Activated CD8-positive, alpha-beta memory T cell treated with anti-CD3 and anti-CD28 coated beads, Interleukin-2, amount 10 ng/mL, durations not matched to agents 7 days and 5 days (primary cell): ENCODE measurements at places on chromosomes 6 and 20. TPM values are rescaled to one million over a fixed set of nuclear protein-coding genes. Genes with fewer than 3 reads are reported as not detected.

GRCh38 chr20:61457725-61458124 is 205.7 kb downstream of the CDH4 start:
- no peak for DNase-seq
- H3K4me1 ChIP-seq = no peaks in the 10 kb centered on the region
- H3K4me3 ChIP-seq = no peak overlapping the region
- H3K27ac ChIP-seq = no peak overlapping the region

IL17F gene
- total RNA-seq = not detected

DNA sequence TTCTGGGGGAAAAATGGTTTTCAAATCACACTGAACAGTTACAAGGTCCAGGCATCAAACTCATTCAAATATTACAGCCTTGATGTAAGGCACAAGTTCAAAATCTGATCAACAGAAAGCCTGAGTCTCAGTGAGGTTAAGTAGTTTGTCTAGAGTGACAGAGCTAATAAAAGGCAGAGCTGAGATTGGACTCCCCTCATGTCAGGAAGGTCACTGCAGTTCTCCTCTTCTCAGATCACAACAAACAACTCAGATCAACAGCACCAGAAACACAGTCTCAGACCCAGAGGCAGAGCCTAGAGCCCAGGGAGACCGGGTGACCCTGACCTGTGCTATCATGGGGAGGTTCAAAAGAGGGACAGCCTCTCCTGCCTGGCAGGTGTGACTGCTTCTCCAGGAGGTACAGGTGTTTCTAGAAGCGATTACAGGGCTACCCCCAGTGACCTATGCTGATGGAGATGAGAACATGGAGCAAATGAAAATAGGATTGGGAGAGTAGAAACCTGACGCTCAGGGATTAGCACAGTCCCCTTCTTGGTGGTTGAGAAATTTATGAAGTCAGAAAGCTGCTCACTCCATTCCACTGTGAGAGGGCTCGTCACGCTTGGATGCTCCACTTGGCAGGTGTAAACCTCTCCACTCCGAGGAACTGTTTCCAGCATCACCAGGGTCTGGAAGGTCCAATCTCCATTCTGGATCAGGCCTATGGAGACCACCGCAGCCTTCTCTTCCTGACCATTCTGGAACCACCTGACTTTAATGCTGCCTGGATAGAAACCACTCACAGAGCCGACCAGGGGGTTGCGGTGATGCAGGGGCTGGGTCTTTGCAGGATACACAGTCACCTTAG is 24.3 kb upstream of the HLA-DRB5 start:
- H3K36me3 ChIP-seq = peaks cover 7% of the 10 kb centered on the region
- H3K4me3 ChIP-seq = no peak overlapping the region
- peaks cover 8% of the 10 kb centered on the region for H3K27me3 ChIP-seq
- H3K27ac ChIP-seq = no peak overlapping the region
- peaks cover 6% of the 10 kb centered on the region for H3K4me1 ChIP-seq

- DNase-seq = no peak
- no peak overlapping the region for H3K27ac ChIP-seq
- H3K4me1 ChIP-seq = peaks cover 4% of the 10 kb centered on the region
- H3K27me3 ChIP-seq = no peaks in the 10 kb centered on the region
- H3K4me3 ChIP-seq = no peak overlapping the region
These were observed 108.7 kb downstream of the ZFAND3 start for GRCh38 chr6:37928217-37928616.

- peaks cover 7% of the 10 kb centered on the region for H3K36me3 ChIP-seq
- no peak overlapping the region for H3K27ac ChIP-seq
- no peak overlapping the region for H3K4me3 ChIP-seq
- H3K27me3 ChIP-seq = peaks cover 3% of the 10 kb centered on the region
These were observed 6.3 kb upstream of the APMAP start for GRCh38 chr20:24998631-24999445.

GRCh38 chr6:149080511-149080910 is 237.0 kb upstream of the TAB2 start:
- peaks cover 21% of the 10 kb centered on the region for H3K36me3 ChIP-seq
- H3K27ac ChIP-seq = peak overlapping the region; percentile 33
- peaks cover 87% of the 10 kb centered on the region for H3K4me1 ChIP-seq
- DNase-seq = no peak
- no peak overlapping the region for H3K4me3 ChIP-seq
- H3K27me3 ChIP-seq = no peaks in the 10 kb centered on the region

LY6G6D gene
- not detected for total RNA-seq

SLC12A5 gene
- 2.0 TPM for total RNA-seq

DNA sequence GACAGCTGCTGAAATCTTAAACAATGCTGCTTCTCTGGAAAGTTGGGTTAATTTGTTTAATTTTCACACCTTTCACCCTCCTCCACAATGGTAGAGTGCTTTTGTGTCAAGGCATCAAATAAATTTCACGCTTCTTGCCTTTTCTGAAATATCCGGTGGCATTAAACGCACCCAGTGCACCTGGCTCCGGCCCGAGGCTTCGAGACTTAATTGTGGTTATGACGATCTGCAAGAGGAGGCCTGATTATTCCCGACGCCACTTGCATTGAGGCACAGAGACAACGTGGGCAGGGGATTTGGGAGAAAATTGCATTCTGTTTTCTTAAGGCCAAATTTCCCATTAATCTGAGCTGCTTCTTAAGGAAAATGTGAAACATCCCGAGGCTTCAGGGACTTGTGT is 152.2 kb downstream of the CDH4 start:
- H3K27me3 ChIP-seq = no peaks in the 10 kb centered on the region
- no peaks in the 10 kb centered on the region for H3K4me1 ChIP-seq
- no peak overlapping the region for H3K27ac ChIP-seq

- H3K4me1 ChIP-seq = peaks cover 71% of the 10 kb centered on the region
- H3K27me3 ChIP-seq = no peaks in the 10 kb centered on the region
- DNase-seq = no peak
- no peak overlapping the region for H3K4me3 ChIP-seq
- H3K36me3 ChIP-seq = peaks cover 48% of the 10 kb centered on the region
These were observed 3.9 kb downstream of the CDKAL1 start for GRCh38 chr6:20538131-20538662.
